ENCODE measurements at places on chromosomes 2 and 18.

DNA sequence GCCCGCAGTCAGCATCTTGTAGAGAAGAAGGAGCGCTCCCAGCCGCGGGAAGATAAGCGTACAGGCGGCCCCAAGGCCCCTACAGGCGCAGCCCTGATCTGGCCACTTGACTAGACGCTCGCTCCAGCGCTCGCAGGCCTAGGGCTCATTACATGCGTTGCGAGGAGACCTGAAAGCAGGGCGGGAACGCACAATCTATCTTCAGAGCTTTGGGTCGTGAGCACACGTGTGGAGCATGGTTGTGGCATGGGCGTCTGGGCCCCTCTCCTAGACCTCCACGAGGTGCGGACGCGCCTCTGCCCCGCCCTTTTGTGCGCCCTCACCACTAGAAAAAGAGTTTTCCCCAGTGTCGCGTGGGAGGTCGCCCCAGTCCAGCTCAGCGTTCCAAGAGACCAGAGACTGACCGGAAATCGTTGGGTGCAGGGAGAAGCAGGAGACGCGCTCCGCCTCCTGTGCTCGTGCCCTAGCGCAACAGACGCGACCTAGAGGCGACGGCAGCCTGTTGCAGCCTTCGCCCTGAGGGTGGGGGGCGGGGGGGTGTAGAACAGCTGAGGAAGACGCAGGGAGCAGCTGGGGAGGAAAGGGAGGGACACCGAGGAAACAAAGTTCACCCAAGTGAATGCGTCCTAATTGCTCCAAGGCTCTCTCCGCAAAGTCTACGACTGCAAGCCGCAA is 12.6 kb downstream of the NR4A2 start:
- no peak for DNase-seq

DNA sequence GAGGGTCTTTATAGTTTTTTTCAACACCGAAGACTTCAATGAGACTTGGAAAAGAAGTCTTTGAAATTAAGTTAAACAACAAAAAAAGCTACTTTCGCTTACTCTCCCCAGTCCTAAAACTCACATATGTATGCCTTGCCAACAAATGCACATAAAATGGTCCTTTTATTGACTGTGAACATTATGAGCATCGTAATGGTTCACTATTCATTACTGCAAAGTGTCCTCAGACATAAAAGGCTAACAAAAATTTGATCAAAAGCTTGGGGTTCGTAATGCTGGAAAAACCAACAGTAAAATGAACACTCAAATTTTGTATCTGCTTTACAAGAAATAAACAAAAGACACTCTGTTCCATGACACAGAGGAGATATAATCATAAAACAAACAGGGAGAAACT is 285.3 kb upstream of the SLC8A1 start:
- no peak for DNase-seq

- peak; percentile 60 for DNase-seq
These were observed 28.7 kb downstream of the SRSF7 start for GRCh38 chr2:38722271-38723061.

- no peak for DNase-seq
These were observed 60.9 kb upstream of the TFCP2L1 start for GRCh38 chr2:121345887-121346286.

GRCh38 chr2:238743243-238744065 is 104.4 kb upstream of the TWIST2 start:
- DNase-seq: no peak

DNA sequence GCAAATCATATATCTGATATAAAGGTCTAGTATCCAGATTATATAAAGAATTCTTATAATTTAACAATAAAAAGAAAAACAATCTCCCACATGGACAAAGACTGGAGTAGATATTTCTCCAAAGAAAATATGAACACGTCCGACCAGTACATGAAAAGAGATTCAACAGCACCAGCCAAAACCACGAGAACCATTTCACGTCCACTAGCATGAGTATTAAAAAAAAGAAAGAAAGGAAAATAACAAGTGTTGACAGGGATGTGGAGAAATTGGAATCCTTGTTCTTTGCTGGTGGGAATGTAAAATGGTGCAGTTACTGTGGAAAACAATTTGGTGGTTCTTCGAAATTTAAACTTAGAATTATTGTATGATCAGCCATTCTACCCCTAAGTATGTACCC is 432.7 kb upstream of the TRIB2 start:
- DNase-seq: no peak

DNA sequence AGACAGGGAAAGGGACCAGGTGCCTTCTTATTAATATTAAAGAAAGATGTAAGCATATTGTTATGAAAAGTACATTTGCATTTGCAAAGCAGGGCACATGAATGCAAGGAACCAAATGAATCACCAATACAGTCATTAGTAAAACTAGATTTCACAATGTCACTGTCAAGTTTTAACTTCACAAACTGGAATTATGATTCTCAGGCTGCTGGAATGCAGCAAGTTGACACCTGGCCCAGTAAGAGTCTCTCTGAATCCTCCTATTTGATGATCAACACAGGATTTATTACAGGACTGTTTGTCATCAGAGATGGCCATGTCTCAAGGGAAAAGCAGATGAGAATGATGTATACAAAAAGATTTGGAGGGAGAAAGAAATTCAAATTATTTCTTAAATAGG is 72.9 kb upstream of the STK39 start:
- no peak for DNase-seq

GRCh38 chr2:200052627-200053026 is 97.2 kb downstream of the MAIP1 start:
- DNase-seq: no peak

DNA sequence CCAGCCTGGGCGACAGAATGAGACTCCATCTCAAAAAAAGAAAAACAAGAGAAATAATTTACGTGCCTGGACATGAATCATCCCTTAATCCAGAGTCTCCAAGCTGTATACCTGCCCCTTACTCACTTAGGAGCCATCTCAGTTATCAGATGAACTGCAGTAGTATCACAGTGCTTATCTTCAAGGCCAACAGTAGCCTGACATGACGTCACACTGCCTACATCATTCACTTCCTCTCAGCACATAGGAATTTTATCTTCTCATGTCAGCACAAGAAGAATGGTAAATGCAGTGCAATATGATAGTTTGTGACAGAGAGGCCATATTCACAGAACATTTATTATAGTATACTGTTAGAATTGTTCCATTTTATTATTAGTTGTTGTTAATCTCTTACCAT is 216.6 kb downstream of the SS18 start:
- DNase-seq: no peak

DNA sequence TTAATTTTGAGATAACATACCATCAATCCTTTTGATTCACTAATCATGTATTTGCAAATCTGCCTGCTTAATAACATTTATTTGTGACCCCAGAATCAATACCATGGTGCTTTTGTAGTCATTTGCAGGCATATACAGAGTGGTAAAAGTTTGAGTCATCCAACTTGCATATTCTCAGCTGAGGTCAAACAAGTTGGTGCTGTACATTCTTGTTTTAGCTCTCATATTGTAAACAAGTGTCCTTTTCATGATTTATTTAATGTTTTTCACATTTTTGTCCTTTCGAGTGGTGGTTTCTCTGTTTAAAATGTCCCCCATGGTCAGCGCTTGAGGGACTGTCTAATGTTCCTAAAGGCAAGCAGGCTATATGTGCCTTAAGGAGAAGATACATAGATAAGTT is 17.5 kb downstream of the RAB27B start:
- no peak for DNase-seq

DNA sequence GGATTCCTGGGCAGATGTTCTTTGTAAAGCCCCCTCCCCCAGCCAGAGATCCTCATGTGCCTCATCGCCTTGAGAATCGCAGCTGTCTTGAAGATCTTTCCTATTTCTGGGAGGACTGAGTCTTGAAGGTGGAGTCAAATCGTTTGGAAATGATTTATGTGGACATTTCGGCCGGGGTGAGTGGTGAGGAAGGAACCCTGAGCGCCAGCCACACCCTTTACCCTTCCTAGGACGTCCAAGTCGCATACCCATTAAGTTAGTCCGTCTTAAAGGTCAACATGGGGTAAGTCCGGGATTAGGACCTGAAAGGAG is 84.9 kb upstream of the ZCCHC2 start:
- no peak for DNase-seq

- no peak for DNase-seq
These were observed 132.9 kb upstream of the HDAC4 start for GRCh38 chr2:239533569-239534316.

DNA sequence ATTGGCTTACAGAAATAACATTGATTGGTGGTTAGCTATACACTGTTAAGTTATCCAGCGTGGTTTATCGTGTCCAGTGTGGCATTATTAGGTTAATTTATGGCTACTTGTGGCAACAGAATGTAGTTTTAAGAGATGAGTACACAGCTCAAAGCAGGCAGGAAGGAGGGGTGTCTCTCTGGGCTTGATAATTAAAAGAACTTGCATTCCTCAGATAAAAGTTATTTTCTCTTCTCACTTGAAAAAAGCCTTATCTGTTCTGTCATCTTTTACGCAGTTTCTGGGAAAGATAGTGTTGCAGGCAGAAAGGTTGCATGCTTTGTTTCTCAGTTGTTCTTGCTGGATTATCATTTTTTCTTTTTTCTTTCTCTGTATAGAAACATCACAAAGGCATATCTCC is 154.4 kb upstream of the COL3A1 start:
- no peak for DNase-seq

- no peak for DNase-seq
These were observed 29.0 kb downstream of the PHLPP1 start for GRCh38 chr18:62744076-62744968.
